ENCODE measurements at places on chromosomes 7 and 10.
A peak's percentile ranks its signal among the peaks of the same experiment; 100 is the strongest.

DNA sequence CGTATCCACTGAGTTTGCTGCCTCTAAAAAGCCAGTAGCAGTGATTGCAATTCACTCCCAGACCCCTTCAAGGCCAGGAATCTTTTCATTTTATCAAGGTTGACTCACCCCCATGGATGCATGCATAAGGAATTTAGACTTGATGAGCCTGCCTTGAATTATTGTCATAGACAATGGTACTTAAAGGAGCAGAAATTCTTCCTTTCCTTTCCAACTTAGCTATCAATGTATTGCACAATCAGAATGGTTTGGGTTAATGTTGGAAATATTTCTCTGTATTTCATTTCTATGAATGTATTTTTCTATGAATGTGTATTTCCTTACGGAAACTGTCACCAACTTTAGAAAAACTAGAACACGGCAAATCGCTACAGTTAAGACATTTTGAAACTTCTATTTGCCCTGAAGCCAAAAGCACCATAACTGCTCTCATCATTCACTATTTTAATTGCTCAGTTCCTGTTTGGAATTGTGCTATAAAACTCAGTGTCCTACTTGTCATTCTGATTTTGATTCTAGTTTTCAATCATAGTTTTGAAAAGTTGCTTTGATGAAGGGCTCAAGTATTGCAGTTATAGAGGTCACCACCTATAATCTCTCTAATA, 355.7 kb upstream of the AKR1E2 start:
- no peak for DNase-seq

- DNase-seq, result no peak
Observed at GRCh38 chr10:93379731-93380575, 102.2 kb downstream of the MYOF start.

GRCh38 chr10:35946556-35946955, 304.5 kb upstream of the FZD8 start:
- DNase-seq, result no peak

- DNase-seq, result no peak
Observed at GRCh38 chr10:121927318-121927840, 452 bp downstream of the ATE1 start.

DNA sequence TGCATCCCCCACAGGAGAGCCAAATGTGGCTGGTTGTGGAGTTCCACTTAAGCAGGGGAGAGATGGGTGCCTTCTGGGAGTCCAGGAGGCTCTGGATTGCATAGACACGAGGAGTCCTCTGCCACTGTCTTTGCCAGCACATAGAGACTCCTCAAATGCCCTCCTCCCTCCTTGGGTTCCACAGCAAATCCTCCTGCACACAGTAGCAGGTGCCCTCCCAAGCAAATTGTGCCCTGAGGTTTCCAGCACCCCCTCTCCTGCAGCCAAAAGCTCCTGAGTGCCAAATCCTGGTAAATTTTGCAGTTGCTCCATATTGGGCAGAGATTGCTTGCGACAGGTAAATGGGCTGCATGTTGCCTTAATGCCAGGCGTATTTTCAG, 5.8 kb downstream of the EVX1 start:
- DNase-seq, result no peak

DNA sequence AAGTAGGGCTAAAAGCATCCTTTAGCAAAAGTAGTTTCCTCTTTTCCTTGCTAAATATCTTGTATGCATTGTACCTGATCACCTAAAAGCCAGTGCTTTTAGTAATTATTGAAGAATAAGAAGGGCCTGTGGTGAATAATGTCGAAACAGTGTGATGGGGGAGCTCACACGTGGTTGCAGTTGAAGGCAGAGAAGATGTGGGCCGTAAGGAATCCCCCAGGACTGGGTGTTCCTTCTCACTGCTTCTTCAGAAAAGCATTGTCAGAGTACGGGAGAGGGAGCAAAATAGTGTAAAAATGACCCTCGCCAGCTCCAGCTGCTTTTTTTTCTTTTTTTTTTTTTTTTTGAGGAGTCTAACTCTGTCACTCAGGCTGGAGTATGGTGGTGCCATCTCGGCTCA, 201.1 kb downstream of the NSUN6 start:
- DNase-seq, result no peak

DNA sequence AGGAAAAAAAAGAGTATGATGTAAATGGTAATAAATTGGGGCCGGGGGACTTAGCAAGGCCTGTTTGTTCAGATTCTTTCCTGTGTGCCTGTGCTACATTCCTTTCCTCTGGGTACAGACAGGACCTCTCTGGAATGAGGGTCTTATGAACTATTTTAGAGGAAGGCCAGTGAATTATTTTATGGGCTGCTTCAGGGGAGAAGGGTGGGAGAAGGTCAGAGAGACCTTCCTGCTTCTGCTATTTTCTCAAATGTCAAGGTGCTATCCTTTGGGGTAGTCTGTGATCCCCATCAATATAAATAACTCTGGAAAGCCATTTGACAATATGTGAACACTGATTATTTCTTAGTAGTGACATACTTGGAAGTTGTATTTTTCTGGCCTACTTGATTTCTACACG, 426.5 kb downstream of the SH2D4B start:
- DNase-seq, result no peak

DNA sequence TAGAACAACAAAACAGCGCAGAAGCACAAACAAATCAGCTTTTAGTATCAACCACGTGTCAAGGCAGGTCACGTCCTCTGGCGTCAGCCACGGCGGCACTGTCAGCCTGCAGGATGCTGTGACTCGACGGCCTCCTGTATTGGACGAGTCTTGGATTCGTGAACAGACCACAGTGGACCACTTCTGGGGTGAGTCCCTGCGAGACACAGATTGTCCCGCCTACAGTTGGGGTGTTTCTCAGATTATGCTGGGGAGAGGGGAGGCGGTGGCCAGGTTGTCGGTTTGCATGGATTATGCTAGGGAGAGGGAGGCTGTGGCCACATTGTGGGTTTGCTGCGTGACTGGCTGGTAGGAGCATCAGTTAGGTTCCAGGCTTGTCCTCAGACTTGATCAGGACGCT, 9.7 kb downstream of the SUN1 start:
- DNase-seq, result no peak

GRCh38 chr10:27541796-27542729, 38.0 kb downstream of the RAB18 start:
- no peak for DNase-seq

- no peak for DNase-seq
Observed at GRCh38 chr7:128042012-128042411, 10.8 kb upstream of the LRRC4 start.

- no peak for DNase-seq
Observed at GRCh38 chr10:27525819-27526218, 21.7 kb downstream of the RAB18 start.

GRCh38 chr10:63058236-63058635, 74.9 kb upstream of the NRBF2 start:
- DNase-seq, result no peak

DNA sequence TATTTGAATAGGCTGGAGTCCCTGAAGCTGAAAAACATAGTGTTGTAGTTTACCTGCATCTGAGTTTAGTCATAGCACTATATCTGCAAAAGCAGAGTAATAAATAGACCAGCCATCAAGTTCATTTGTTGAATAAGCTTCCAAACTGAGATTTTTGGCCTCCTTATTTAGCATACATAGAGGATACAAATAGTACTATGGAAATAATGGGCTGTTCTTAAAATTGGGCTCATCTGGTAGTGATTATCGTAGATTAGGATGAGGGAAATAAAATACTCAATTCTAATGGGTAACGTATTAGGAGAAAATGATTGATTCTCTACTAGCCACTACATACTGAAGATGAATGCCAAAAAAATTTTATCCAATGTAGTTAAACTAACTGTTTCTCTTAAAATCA, 41.4 kb upstream of the TMEM196 start:
- DNase-seq, result no peak

DNA sequence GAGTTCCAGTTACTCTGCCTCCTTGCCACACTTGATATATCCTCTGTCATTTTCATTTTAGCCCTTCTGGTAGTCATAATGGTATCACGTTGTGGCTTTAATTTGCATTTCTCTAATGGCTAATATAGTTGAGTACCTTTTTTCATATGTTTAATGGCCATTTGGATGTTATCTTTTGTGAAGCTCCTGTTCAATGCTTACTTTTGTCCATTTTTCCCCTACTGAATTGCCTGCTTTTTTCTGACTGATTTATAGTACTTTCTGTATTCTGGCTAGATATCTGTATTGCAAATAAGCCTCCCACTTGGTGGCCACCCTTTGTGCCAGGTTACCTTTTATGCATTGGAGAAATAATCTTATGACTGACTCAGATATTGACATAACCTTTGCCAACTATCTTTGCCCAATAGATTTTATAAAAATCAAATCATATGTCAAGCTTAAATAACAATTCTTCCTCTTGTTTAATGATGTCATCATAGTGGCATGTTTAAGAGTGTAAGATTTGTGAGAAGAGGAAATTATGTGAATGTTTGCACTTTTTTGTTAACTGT, 50.6 kb downstream of the PRPF18 start:
- no peak for DNase-seq

- no peak for DNase-seq
Observed at GRCh38 chr7:74362266-74362665, 73.1 kb downstream of the CLIP2 start.

DNA sequence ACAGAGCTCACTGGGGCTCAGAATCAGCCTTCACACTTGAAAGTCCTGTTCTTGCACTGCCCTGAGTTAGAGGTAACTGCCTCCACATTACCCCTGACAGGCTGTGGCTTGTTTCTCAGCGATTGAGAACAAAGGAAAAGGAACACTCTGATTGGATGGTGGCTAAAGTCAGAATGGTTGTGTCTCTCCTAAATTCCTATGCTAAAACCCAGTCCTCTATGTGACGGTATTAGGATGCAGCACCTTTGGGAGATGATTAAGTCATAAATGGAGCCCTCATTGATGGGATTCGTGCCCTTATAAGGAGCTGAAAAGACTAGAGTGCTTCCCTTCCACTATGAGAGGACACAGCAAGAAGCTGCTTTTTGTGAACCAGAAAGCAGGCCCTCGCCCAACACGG, 38.9 kb upstream of the DGKI start:
- DNase-seq, result no peak

DNA sequence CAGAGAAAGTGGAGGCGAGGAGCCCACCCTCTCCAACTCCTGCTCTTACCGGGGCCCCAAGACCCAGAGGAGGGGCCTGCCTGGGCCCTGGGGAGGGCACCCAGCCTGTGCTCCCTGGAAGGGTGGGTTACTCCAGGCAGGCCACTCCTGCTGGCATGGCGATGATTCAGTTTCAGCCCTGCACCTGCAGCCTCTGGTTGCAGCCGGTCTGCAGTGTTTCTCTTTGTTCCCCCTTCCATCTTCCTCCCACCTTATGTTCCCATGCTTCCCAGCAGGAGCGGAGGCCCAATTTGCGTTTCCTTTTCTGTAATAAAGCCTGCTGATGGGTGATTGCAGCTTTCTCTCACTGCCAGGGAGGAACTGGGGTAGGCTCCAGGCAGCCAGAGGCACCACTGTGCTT, 53.2 kb upstream of the FAM20C start:
- DNase-seq, result no peak

GRCh38 chr10:6530211-6530840, 49.8 kb downstream of the PRKCQ start:
- peak; percentile 41 for DNase-seq

DNA sequence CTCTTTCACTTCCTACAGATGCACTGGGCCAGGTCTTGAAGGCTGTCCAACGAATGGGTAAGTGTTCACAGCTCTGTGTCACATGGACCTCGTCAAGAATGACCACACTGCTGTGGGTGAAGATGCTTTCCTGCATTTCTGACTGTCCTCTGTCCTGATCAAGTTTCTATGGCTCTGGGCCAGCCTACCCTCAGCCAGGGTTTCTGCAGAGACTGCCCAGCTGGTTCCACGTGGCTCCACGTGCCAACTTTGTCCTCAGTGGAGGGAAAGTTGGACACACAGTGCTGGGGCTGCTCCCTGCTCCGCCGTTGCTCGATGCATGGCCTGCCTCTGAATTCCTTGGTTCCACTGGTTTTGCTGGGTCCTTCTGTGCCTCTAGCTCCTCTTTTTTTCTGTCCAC, 152.3 kb downstream of the EGFR start:
- no peak for DNase-seq

DNA sequence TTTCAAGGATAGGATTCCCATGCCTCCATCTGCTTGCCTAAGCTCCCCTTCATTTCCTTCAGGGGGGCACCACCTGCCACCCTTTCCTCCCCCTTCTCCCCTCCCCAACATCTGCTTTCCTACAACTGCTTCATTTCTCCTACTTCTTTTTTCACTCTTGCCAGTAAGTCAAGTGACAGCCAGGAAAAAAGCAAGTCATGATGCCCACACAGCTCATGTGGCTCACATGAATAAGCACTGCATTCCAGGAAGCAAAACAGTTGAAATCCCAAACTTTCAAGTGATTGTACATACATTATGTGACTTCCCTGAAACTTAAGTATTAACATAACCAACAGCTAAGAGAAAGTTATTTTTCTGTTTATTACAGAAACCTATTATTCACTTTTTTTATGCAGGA, 78.6 kb downstream of the TNS3 start:
- no peak for DNase-seq

GRCh38 chr10:43965033-43965917, 316.6 kb upstream of the ZNF32 start:
- DNase-seq, result no peak

DNA sequence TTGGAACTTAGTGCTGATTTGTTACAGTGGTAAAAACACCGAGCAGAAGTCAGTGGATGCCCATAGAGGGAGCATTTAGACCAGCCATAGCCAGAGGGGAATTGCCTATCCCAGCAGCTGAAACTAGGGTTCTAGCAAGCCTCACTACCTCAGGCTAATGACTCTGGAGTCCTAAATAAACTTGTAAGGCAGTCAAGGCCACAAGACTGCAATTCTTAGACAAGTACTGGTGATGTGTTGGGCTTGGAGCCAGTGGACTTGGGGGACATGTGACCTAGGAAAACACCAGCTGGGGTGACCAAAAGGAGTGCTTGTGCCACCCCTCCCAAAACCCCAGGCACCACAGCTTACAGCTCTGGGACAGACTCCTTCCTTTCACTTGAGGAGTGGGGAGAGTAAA, 209.0 kb downstream of the MAGI2 start:
- DNase-seq, result no peak

DNA sequence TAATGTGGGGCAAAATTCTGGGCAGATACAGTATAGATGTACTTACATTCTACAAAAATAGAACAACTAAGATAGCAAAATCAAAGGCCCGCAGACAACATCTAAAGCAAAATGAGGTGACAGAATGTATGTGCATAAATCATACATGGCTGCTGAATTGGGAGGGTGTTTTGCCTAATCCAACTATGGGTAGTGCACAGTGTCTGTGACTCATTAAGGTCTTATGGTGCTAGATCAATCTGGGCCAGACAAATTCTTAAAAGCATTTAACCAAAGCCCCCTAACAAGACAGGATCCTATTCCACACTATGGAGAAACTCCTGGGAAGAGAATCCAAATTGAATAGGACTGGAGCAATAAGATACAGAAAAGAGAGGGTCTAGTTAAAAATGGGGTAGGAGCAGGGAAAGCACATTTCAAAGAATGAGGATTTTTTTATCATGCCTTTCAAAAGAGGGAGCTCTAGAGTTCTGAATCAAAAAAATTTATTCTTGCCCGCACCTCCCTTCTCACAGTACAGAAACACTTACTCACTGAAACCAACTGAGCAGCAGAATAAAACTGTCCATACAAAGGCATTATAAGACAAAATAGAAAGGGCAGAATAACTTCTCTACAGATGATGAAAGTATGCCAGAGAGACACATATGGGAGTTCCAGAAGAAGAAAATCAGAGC, 181.3 kb downstream of the RNLS start:
- no peak for DNase-seq

Measured in activated CD8-positive, alpha-beta memory T cell treated with anti-CD3 and anti-CD28 coated beads for 1 hour (primary cell).